PC-9 (cell line): ENCODE measurements at places on chromosomes 2 and 18.
A peak's percentile ranks its signal among the peaks of the same experiment; 100 is the strongest.

DNA sequence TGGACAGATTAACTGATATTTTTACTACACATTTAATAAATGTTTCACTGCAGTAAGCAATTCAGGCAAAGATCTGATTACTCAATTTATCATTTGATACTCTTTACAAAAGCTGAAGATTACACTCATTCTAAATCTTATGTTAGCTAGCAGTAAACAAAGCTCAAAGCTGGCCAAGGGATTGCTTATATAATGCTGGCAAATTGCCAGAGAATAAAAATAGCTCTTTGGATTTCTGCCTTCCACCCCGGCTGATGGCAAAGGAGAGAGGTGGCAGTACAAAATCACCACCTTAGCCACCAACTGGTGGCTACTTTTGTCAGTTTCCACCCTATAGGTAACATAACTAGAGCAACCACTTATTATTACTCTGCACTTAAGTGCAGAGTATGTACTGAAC, 320.5 kb downstream of the FSIP2 start:
- no peak overlapping the region for H3K27ac ChIP-seq
- H3K36me3 ChIP-seq = no peaks in the 10 kb centered on the region
- no peak for DNase-seq
- H3K4me3 ChIP-seq = no peak overlapping the region
- no peaks in the 10 kb centered on the region for H3K27me3 ChIP-seq

GRCh38 chr2:239429473-239430350, 28.9 kb upstream of the HDAC4 start:
- H3K4me1 ChIP-seq = no peaks in the 10 kb centered on the region
- H3K36me3 ChIP-seq = no peaks in the 10 kb centered on the region
- H3K4me3 ChIP-seq = no peak overlapping the region

DNA sequence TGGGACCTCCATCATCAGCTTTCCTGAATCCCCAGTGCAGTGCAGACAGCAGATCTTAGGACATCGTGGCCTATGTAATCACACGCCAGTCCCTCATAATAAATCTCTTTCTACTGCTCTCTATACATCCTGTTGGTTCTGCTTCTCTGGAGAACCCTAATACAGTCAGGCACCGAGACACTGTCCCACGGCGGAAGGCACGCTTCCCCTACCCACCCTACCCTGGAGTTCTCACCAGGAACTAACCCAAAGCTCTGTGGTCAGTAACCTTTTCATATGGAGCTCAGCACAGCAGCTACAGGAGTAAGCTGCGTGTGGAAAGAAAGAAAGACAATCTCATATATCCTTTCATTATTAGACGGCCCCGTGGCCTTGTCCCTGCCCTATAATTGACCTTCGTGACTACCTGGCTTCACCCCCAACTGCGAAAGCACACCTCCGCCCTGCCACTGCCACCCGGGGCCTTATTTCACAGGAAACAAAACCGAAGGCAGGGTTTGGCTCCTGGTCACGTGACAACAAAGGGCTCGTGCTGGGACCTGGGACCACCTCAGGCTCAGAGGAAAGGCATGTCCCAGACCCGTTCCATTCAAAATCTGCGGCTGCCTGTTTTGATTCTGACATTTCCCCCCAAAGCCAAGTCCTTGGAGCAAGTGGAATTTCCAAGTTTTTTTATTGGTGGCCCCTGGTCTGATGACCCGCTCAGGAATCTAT, 99.7 kb upstream of the ODC1 start:
- H3K27ac ChIP-seq = peak overlapping the region; percentile 69
- no peak overlapping the region for H3K4me3 ChIP-seq
- H3K36me3 ChIP-seq = no peaks in the 10 kb centered on the region

DNA sequence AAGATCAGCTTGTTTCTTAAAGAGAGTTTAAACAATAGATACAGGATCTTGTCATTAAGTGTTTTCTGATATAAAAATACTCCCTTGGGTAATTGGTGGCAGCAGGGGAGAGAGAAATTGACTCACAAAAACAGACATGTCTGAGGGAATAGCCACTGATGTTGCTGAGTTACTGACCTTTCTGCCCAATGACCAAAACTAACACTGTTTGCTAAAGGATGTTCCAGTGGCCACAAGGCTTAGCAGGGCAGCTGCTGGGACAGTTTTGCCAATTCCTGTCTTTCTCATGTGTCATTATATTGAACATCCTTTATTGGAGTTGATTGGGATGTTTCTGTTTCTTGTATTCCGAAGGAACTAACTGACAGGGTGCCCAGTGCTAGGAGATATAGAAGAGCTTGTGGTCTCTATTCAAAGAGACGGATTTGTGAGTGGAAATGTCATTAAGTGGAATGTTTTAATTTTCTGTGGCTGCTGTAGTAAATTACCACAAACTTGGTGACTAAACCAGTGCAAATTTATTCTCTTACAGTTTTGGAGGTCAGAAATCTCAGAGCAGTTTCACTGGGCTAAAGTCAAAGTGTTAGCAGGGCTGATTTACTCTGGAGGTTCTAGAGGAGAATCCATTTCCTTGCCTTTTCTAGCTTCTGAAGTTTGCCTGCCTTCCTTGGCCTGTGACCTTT, 124.8 kb upstream of the RMDN2 start:
- DNase-seq = peak; percentile 85
- H3K36me3 ChIP-seq = no peaks in the 10 kb centered on the region
- peaks cover 64% of the 10 kb centered on the region for H3K4me1 ChIP-seq
- H3K27me3 ChIP-seq = no peaks in the 10 kb centered on the region
- peak overlapping the region; percentile 30 for H3K27ac ChIP-seq

DNA sequence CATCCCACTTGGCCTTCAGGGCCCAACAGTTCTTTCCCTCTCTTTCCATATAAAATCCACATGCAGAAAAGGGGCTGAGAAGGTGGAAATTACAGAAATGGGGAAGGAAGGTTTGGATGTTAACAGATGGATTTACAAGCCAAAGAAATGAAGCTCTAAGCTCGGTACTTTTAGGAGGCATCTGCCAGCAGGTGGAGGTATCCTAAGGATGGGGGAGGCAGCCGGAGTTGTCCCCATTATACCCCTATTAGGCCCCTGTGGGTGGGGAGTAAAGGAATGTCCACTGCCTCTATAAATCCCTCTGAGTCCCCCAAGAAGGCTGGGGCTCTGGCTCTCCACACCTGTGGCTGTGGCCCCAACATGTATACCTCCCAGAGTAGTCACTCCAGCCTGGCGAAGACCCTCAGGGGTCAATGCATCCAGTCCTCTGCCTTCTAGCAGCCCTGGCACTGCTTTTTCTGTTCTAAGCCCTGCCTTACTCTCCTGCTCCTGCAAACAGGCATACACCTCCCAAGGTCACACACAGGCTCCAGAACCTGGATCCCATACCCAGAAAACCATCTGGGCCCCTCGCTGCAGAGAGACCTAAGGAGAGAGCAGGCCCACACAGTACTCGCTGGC, 1.2 kb downstream of the FBXO41 start:
- H3K27ac ChIP-seq = no peak overlapping the region
- peaks cover 18% of the 10 kb centered on the region for H3K4me1 ChIP-seq
- no peaks in the 10 kb centered on the region for H3K36me3 ChIP-seq
- H3K27me3 ChIP-seq = no peaks in the 10 kb centered on the region

- H3K27ac ChIP-seq = no peak overlapping the region
- H3K4me3 ChIP-seq = no peak overlapping the region
- H3K4me1 ChIP-seq = peaks cover 19% of the 10 kb centered on the region
- H3K27me3 ChIP-seq = no peaks in the 10 kb centered on the region
Measured at GRCh38 chr18:44594799-44595467, 85.8 kb upstream of the SETBP1 start.

DNA sequence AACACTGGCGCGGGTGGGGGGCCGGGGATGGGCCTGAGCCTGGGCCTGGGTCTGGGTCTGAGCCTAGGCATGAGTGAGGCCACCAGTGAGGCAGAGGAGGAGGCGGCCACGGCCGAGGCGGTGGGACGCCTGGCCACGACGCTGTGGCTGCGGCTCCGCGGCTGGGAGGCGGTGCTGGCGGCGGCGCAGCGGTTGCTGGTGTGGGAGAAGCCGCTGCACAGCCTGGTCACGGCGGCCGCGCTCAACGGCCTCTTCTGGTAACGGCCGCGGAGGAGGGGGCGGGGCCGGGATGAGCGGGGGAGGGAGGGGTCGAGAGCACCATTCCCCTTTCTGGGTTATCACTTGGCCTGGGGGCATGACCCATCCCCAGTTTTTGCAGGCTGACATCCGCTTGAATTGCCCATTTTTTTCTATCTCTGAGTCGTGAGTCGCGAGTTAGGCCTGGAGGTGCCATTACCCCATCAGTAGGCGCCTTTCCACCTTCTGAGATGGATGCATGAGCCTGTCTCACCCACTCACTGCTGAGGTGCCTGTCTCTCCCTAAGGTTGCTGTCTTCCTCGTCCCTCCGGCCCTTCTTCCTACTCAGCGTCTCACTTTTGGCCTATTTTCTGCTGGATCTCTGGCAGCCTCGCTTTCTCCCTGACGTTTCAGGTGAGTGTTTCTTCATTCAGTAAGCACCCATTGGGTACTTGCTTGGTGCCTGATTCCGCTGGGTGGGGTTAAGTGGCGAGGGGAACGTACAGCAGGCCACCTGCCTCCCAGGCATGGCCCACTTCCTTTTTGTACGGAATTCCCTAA, 501 bp downstream of the RETREG2 start:
- H3K4me3 ChIP-seq = peak overlapping the region; percentile 95
- no peak for DNase-seq
- peaks cover 21% of the 10 kb centered on the region; the same call in 1 of the 2 replicates for H3K36me3 ChIP-seq
- H3K4me1 ChIP-seq = peaks cover 19% of the 10 kb centered on the region
- no peaks in the 10 kb centered on the region for H3K27me3 ChIP-seq

DNA sequence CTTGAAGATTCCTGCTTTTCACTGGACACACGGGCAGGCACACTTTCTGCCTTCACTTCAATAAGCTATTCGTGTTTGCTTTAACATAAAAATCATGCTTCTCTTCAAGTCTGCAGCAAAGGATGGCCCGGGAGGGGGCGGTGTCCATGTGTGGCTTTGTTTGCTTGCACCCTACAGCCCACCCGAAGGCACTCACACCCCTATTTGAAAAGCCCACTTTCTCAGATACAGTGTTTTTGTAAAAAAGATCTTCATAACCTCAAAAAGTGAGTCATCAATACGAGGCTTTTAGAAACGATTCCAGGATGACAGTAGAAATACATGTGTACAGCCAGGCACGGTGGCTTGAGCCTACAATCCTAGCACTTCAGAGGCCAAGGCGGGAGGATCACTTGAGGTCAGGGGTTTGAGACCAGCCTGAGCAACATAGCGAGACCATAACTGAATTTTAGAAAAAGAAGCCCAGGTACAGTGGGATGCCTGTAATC, 36.5 kb upstream of the HPCAL1 start:
- no peak for DNase-seq
- H3K27me3 ChIP-seq = no peaks in the 10 kb centered on the region
- H3K4me1 ChIP-seq = peaks cover 14% of the 10 kb centered on the region
- no peak overlapping the region for H3K27ac ChIP-seq

GRCh38 chr18:74248189-74248588, 43.6 kb downstream of the CYB5A start:
- H3K27me3 ChIP-seq = no peaks in the 10 kb centered on the region
- no peak overlapping the region for H3K4me3 ChIP-seq
- no peak for DNase-seq
- H3K27ac ChIP-seq = no peak overlapping the region

GRCh38 chr2:946073-946948, 4.3 kb upstream of the SNTG2 start:
- no peaks in the 10 kb centered on the region for H3K36me3 ChIP-seq
- H3K4me1 ChIP-seq = no peaks in the 10 kb centered on the region
- DNase-seq = no peak
- H3K4me3 ChIP-seq = no peak overlapping the region

GRCh38 chr18:7272311-7273049, 41.6 kb downstream of the LRRC30 start:
- peaks cover 11% of the 10 kb centered on the region for H3K27me3 ChIP-seq
- no peaks in the 10 kb centered on the region for H3K36me3 ChIP-seq
- no peak overlapping the region for H3K27ac ChIP-seq
- H3K4me3 ChIP-seq = no peak overlapping the region
- DNase-seq = peak; percentile 39

DNA sequence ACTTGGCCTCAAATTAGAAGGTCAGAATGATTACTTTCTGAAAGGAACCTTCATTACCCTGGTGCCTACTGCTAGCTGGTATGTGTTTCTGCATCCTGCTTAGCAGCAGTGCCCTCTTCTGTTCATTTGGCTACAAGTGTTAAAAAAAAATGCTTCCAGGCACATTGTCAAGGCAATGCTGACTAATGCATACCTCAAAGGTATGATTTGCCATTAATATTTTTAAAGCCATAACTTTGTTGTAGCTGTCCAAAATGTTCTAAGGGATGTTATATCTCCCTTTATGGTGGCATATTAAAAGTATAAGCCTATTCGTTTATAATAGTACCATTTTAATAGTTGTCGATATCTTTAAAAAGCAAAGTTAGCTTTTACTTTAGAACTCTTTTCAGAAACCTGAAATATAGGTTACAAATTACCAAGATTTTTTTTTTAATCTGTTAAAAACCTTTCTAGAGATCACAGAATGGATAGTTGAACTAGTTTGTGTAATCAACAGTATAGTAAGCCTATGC, 52.0 kb upstream of the FAM171B start:
- no peaks in the 10 kb centered on the region for H3K27me3 ChIP-seq
- H3K27ac ChIP-seq = 0 out of 2 replicates have a peak overlapping the region, but pooled peaks have one; percentile 22

- H3K27me3 ChIP-seq = no peaks in the 10 kb centered on the region
- no peaks in the 10 kb centered on the region for H3K36me3 ChIP-seq
- H3K4me1 ChIP-seq = peaks cover 16% of the 10 kb centered on the region
- H3K27ac ChIP-seq = no peak overlapping the region
- no peak for DNase-seq
Measured at GRCh38 chr2:206217166-206217565, 57.3 kb upstream of the ZDBF2 start.

GRCh38 chr2:11499081-11499743, 33.3 kb upstream of the E2F6 start:
- no peak overlapping the region for H3K4me3 ChIP-seq
- H3K27me3 ChIP-seq = peaks cover 20% of the 10 kb centered on the region; the same call in 1 of the 2 replicates
- DNase-seq = no peak
- H3K4me1 ChIP-seq = peaks cover 6% of the 10 kb centered on the region
- no peak overlapping the region for H3K27ac ChIP-seq
- no peaks in the 10 kb centered on the region for H3K36me3 ChIP-seq

DNA sequence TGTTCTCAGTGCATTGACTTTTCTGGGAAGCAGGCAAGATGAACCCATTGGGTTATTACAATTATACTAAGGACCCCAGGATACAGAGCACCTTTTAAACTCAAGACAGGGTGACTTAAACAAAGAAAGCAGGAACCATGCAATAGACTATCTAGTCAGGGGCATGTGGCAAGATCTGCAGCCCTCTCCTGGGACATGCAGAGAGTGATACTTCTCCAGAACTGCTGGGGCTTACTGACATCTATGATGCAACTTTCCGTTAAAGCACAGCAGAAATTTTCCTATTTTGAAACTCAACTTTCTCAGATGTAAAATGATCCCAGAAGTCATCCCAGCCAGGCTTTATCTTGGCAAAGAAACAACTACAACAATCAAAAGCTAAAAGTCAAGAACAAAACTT, 162.2 kb upstream of the HNMT start:
- H3K27ac ChIP-seq = no peak overlapping the region
- no peaks in the 10 kb centered on the region for H3K4me1 ChIP-seq
- DNase-seq = no peak
- no peaks in the 10 kb centered on the region for H3K27me3 ChIP-seq
- H3K4me3 ChIP-seq = no peak overlapping the region
